ENCODE measurements at places on chromosomes 4 and X.
A peak's percentile ranks its signal among the peaks of the same experiment; 100 is the strongest.

- DNase-seq, result no peak
Measured at GRCh38 chrX:39850630-39851152, 247.1 kb downstream of the BCOR start.

DNA sequence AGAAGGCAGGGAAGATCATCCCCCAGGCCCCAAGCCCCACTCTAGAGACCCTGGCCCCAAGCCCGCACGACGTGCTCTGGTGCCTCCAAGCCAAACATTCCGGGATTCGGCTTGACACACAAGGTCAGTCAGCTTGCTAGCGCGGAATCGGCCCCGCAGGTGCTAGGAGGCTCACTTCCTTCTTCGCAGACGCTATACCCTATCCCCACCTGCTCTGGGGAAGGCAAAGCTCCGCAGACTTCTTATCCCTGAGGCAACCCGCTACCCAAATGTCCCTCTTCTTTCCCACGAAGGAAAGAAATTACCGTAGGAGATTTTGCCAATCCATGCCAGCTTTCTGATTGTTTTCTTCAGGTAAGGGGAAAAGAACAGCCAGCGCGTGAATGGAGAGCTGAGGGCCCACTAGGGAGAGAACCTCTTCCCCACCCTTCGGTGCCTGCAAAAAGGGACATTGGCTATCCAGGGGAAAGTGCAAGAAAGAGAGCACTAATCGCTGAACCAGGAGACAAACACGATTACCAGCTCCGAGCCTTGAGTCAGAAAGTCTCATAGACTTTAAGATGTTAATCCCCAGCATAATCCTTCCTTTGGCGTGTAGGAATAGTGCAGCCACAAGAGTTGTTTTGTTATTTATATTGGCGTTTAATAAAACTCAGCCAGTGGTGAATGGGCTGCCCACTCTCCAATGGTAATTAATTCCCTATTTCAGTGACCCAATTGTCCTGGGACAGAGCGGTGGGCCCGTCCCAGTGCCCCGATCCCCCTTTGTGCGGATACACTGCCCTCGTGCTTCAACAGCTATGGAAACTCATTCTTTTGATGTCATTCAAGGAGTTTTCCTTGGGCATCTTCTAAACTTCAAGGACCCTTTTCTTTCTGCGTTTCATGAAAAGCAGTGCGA lies 5.4 kb upstream of the NEUROG2 start:
- no peak for DNase-seq

DNA sequence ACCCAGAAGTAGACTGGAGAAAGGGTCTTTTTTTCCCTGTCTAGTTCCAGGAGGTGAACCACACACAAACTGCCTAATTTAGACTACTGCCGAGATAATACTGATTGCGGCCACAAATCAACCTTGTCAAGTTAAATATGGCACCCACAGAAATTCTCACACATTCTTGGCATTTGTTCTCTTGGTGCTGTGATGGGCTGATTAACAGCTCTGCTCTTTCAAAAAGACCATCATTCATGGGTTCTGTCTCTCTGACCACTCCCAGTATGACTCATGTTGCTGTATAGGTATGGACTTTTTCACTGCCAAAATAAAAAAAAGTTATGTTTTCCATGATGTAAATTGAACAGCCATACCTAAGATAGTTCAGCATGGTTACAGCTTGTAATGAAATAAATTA lies 1003.5 kb upstream of the LCORL start:
- DNase-seq, result no peak

GRCh38 chrX:18119856-18120255 lies 100.8 kb downstream of the BEND2 start:
- no peak for DNase-seq

GRCh38 chr4:28391877-28392276 lies 1531.2 kb downstream of the STIM2 start:
- DNase-seq, result no peak

- DNase-seq, result no peak
Measured at GRCh38 chr4:34198966-34199365, 2045.3 kb downstream of the ARAP2 start.

- DNase-seq, result no peak
Measured at GRCh38 chr4:8725845-8726244, 133.3 kb downstream of the CPZ start.

- DNase-seq, result peak; percentile 32
Measured at GRCh38 chrX:131802836-131803626, 220.1 kb upstream of the STK26 start.

DNA sequence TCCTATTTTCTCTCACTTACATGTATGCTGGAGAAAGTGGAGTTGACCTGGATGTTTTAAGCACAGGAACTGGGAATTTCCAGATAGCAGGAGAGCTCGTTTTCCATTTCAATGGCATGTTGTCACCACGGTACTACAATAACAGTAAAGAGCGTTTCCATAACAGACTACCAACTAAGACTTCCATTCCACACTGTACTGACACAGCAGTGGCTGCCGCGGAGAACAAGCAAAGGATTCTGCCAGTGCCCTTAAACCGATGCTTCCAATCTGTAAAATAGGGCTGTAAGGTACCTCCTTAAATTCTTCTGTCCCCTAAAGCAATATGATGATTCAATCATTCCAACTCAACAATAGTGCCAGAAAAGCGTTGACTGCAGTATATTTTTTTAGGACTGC lies 143.9 kb downstream of the KLHL13 start:
- DNase-seq, result peak; percentile 8

DNA sequence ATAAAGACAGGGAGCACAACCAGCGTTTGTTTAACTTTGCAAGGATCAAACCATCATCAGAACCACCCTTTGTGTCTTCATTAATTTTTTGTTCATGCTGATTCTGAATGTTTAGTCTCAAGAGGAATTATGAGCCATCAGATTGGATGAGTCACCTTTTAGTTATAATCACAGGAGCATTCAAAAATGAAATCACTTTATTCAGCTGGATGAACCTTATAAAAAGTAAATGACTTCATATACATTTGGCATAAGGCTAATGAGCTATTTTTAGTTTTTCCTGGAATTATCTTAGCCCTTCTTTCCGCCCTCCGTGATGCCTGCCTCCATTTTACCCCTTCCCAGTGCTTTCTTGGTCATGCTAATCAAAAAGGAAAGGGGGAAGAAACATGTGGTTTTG lies 103.6 kb downstream of the SORBS2 start:
- DNase-seq, result no peak

GRCh38 chrX:134664202-134664601 lies 5.9 kb upstream of the PLAC1 start:
- DNase-seq, result no peak

DNA sequence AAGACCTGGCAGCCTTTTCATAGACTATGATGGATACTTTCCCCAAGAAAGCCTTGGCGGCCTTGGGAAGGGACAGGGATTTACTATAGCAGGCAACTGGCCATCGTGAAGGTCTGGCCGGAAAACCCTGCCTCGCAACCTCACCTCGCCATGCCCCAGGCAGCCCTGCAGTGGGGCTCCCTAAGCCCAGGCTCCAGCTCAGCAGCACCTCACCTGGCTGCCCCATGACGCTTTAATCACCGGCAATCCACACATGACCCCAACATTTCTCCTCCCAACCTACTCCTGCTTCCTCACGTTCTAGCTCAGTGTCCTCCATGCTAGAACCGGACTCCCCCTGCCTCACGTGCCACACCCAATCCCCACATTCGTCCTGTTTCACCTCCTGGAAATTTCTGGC lies 82.4 kb downstream of the NSUN7 start:
- DNase-seq, result no peak

GRCh38 chrX:154351183-154352011 lies 23.0 kb downstream of the FLNA start:
- DNase-seq, result no peak

- no peak for DNase-seq
Measured at GRCh38 chr4:67161311-67161710, 384.0 kb downstream of the CENPC start.

DNA sequence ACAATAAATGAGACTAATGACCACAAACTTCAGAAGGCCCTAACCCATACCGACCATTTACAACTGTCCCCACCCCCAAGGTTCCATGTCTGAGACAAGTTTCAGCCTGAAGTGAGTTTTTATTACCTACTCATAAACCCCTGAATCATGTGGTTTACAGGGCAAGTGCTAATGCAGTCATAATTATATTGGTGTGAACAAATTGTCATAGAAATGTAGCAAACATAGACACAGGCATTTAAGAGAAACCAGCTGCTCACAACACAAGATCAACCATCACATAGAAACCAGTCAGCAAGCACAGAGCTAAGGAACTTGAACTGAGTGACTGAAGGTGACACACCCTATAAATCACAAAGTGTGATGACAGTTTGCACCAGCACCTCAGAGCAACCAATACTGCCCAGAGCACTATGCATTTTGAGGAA lies 173.8 kb upstream of the MID1 start:
- DNase-seq, result no peak

GRCh38 chr4:136342666-136343065 lies 1189.6 kb downstream of the PCDH18 start:
- no peak for DNase-seq

GRCh38 chr4:179124957-179125356 lies 1682.7 kb upstream of the AGA start:
- no peak for DNase-seq

GRCh38 chrX:41561045-41561444 lies 113.9 kb downstream of the NYX start:
- peak; percentile 49 for DNase-seq

DNA sequence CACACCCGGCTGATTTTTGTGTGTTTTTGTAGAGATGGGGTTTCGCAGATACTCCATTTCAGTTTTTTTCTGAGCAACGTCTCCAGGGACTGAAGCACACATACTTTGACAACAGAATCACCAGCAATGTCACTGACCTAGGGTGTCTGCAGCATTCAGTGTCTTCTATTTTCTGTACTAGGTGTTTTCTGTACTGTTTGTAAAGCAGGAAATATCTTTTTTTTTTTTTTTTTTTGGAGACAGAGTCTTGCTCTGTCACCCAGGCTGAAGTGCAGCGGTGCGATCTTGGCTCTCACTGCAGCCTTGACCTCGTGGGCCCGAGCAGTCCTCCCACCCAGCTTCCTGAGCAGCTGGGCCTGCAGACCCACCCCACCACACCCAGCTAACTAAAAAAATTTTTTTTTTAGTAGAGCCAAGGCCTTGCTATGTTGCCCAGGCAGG lies 8.9 kb downstream of the ADD1 start:
- DNase-seq, result no peak

DNA sequence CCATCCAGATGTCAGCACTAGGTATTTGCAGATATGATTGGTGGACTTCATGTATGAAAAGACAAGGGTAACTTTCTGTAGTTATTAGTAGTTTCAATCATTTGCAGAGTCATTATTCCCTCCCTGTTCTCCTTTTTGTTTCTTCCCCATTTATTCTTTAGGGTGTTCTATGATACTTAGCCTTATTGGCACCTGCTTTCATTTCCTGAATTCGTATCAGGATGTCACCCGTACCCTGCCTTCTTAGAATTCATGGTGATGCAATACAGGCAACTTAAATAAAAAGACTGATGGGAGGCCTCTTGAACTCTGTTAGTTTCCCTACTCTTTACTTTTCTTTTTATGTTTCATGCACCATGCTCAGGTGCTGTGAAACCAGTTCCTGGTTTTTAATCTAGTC lies 24.2 kb downstream of the MAGED1 start:
- no peak for DNase-seq

DNA sequence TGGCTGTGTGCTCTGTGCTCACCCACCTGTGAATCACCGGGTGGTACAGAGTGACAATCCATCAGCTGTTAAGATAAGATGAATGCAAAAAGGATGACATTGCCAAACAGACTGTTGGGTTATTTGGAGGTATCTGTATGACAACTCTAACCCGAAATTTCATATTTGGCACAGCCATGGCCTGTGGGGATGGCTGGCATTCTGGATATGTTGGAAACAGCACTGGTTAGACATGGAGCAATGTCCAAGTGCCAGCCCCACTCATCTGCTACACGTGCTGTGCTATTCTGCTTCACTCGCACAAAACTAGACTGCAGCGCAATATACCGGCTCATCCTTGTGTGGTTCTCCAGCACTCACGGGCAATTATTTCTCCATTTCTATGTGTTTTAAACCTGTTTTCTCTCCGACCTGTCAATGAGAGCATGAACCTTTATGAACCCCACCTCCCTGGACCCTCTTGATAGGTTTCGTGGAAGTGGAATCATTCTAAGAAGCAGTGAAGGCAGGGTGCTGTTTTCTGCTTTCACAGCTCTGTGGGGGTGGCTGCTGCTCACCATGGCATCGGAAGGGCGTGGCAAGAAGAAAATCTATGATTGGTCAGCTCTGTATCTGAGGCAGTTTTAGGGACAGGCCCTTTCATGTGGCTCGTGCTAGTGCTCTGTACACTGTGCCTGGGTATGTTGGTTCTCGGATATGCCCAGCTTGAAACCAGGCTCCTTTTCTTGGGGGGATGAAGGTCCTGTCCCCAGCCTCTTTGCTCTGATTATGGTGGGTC lies 94.9 kb downstream of the ENPP6 start:
- no peak for DNase-seq

- no peak for DNase-seq
Measured at GRCh38 chr4:62285026-62285425, 1084.9 kb downstream of the ADGRL3 start.

DNA sequence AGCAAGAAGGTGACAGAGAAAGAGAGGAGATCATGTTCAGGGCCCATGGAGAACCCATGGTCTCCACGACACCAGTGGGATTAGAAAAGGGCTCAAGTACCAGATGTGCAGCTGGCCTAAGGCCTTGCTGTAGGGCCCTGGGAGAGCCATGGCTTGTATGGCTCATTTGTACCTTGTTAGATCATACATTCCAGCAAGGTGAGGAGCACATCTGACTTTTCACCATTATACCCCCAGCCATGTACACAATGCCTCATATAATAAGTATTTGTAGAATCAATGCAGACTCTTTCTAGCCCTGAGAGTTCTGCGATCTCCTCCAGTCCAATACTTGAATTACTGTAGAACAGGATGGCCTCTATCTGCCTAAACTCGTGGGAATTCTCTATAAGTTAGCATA lies 94.2 kb upstream of the MAP3K15 start:
- DNase-seq, result no peak

DNA sequence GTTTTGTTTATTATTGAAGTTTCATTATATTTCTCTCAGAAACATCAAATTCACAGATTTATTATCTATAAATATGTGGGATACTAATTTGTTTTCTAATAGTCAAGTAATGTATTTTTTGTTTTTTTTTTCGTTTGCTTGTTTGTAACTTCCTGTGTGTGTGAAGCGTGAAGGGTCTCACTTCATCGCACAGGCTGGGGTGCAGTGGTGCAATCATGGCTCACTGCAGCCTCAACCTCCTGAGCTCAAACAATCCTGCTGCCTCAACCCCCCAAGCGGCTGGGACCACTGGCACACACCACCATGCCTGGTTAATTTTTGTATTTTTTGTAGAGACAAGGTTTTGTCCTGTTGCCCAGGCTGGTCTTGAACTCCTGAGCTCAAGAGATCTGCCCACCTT lies 55.1 kb downstream of the SH3RF1 start:
- no peak for DNase-seq
